ENCODE measurements at places on chromosomes 6 and 20.

DNA sequence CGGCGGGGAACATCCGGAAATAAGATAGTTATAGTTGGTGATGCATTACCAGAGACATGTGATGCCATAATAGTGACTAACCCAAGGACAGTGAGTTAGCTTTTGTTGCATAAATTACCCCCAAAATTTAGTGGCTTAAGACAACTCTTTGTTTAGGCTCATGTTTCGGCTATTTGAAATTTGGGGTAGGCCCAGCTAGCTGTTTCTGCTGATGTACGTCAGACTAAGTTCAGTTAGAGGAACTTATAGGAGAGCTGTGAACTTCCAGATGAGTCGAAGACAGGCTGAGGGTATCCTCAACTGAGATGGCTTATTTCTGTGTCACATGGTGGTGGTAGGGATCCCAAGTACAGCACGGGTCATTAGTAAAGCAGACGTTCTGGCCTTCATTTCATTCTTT lies 366.5 kb downstream of the PLCB1 start:
- DNase-seq = no peak

DNA sequence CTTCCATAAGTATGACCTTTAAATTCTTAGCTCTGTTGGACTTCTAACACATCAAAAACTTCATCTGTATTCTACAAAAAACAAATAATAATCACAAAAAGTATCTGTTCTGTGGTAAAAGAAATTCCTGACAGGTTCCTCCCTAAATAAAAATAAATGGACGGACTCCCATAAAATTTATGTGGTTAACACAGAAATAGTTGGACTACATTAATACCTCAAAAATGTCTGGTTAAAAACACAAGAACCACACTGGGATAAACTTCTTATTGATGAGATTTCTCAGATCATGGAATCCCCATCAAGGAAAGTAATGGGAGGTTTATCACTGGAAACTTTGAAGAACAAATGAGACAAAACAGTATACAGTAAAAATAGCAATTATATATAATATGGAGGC lies 172.4 kb downstream of the MOXD1 start:
- no peak for DNase-seq

GRCh38 chr6:169940481-169941271 lies 189.3 kb downstream of the ERMARD start:
- DNase-seq = no peak

GRCh38 chr20:41047975-41048305 lies 19.3 kb downstream of the TOP1 start:
- DNase-seq = no peak

GRCh38 chr6:34916348-34916967 lies 27.4 kb downstream of the ANKS1A start:
- no peak for DNase-seq

GRCh38 chr20:57970116-57970515 lies 258.3 kb downstream of the ANKRD60 start:
- DNase-seq = no peak

GRCh38 chr6:56794421-56794820 lies 151.7 kb upstream of the DST start:
- no peak for DNase-seq
